ENCODE measurements at places on chromosomes 3 and 15.

- no peak for DNase-seq
Observed at GRCh38 chr3:162670181-162670580, 1173.6 kb downstream of the OTOL1 start.

GRCh38 chr3:184029443-184029842 is 2.1 kb upstream of the HTR3D start:
- DNase-seq, result no peak

DNA sequence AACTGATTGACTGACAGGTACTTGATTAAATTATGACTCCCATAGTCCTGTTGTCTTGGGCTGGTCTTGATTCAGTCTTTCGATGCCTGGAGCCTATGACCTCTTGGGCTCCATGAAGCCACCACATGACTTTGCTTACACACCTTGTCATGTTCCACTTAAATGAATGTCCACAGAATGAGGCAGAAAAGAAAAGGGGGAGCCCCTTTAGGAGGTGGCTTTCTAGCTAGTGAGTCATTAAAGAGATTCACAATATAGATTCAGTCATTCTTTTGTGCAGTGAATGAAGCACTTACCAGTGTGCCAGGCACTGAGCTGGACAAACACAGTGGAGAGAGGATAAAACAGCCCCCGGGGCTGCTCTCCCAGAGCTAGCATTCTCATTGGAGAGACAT is 17.1 kb downstream of the VIPR1 start:
- no peak for DNase-seq

- DNase-seq, result no peak
Observed at GRCh38 chr15:56844892-56845291, 73.6 kb upstream of the TCF12 start.

- no peak for DNase-seq
Observed at GRCh38 chr3:86152620-86153019, 838.3 kb downstream of the VGLL3 start.

GRCh38 chr3:194377708-194378107 is 8.2 kb upstream of the LRRC15 start:
- no peak for DNase-seq

DNA sequence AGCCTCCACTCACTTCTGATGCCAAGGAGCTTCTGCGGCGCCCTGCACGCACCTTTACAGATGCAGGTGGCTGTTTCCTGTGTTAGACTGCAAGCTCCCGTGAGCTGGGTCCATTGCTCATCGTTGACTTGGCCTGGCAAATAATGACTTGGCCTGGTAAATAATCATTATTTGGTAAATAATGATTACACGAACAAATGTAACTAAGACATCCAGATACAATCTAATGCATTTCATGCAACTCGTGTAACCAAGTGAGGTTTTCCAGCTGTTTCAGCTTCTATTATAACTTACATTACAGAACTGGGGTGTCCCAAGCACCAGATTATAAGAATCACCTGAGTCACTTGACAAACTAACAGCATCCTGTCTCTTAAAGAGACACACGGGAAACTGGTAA is 92.1 kb upstream of the BHLHE40 start:
- DNase-seq, result no peak

DNA sequence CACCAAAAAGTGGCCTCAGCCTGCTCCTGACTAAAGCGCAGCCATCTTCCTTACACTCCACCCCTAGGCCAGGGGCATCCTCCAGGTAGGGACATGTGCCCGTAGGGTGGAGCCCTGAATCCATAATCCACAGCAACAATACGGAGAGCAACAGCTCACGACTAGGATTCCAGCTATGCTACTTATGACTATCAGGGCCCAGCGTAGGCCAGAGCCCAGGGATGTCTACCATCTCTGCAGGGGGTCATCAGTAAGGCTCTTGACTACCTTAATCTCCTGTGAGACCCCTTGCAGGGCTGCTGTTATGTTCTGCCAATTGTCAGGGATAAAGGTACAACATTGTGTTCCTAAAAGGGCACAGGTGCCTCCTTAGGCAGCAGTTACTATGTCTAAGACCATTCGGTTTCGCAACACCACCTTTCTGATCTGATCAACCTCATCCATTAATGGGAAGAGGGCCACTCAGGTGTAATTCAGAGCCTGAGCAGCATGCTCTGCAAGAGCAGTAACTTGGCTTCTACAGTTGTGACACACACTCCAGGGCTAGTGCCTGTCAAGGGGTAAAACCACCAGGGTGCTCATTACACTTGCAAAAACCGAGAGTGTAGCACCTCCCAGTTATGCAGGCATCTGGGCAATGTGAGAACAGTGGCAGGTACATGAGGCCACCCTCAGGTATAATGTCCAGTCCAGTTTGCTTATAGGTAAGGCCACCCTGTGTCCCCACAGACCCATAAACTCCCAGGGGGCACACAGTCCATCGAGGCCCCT is 11.0 kb downstream of the CCRL2 start:
- no peak for DNase-seq

DNA sequence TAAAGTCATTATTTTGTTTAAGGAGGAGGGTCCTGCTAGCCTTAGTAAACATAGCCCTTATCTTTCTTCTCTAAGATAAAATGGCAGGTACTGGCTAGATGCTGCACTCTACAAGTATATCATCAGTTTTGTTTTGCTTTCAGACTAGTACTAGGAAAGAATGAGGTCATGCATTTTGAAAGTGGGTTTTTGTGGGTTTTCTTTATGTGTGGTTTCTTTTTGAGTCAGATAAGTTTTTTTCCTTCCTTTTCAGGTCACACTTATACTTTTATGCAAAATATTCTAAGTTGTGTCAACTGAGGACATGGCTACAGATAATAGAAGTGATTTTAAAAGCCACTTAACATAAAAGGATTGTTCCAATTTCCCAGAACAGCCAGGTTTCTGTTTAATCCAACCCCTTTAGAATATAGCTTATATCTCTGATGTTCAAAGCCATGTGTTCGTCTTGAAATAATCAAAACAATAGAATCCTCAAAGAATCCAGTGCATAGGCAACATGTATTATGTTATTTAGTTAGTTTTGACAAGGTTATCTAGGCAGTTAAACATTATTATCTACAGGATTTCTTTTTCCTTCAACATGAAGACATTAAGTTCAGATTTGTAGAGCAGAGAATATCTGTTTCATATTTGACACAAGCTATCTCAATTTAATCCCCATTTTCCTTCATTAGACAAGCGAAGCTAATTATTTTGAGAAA is 406.2 kb downstream of the RBMS3 start:
- DNase-seq, result no peak

DNA sequence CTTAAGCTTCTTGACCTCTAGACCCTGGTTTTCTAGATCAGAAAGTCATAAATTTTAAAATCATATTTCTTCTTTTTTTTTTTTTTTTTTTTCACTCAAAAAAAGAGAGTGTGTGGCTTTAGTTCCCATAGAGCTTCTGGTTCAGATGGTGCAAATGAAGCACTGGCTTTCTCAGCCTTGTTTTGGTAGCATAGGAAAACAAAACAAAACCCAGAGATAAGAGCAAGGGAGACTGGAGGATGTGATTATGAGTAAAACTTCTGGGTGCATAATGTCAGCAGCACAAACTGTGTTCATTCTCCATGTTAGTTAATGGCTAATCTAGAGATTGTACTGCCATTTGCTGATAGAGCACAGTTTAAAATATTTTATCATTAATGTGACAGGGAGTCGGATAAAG is 55.4 kb downstream of the RARB start:
- no peak for DNase-seq

GRCh38 chr3:168539909-168540308 is 444.2 kb upstream of the GOLIM4 start:
- DNase-seq, result no peak

- DNase-seq, result no peak
Observed at GRCh38 chr15:89364341-89364740, 29.7 kb upstream of the POLG start.

- DNase-seq, result no peak
Observed at GRCh38 chr3:49417516-49418120, 4.7 kb downstream of the AMT start.

Measured in HFF-Myc (cell line).